ENCODE measurements at places on chromosomes 16 and 17.

GRCh38 chr17:7652388-7653356 lies 1.9 kb downstream of the ATP1B2 start:
- DNase-seq = no peak

DNA sequence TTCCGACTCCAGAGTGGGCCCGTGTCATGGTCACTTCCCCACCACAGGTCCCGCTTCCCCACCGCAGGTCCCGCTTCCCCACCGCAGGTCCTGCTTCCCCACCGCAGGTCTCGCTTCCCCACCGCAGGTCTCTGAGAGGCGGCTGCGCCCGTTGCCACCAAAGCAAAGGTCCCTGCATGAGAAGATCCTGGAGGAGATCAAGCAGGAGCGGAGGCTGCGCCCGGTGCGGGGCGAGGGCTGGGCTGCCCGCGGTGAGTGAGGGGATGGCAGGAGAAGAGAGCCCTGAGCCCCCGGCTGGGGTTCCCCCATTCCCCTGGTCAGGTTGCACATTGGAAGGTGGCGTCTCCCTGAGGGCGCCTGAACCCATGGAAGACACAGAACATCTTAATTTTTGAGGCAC lies 17.4 kb upstream of the TCF25 start:
- no peak for DNase-seq

DNA sequence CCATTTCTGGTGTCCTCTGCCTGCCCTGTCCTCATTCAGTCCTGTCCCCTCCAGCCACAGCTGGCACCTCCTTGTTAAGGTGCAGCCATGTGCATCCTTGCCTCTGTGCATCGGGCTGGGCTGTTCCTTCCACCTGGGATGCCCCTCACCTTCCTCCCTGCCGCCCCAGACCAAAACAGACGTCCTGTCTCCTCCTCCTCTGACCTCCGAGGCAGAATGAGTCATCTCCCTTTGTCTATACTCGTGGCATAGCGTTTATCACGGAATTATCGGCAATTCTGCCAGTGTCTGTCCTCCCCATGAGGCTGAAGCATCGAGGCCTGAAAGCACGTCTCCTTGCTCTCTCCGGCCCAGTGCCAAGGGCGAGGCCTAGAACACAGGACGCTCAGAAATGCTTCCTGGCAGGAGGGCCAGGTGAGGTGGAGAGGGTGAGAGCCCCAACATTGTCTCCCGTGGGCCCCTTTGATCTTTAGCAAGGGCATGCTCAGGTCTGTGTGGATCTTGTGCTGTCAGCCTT lies 4.6 kb downstream of the RAI1 start:
- DNase-seq = no peak

DNA sequence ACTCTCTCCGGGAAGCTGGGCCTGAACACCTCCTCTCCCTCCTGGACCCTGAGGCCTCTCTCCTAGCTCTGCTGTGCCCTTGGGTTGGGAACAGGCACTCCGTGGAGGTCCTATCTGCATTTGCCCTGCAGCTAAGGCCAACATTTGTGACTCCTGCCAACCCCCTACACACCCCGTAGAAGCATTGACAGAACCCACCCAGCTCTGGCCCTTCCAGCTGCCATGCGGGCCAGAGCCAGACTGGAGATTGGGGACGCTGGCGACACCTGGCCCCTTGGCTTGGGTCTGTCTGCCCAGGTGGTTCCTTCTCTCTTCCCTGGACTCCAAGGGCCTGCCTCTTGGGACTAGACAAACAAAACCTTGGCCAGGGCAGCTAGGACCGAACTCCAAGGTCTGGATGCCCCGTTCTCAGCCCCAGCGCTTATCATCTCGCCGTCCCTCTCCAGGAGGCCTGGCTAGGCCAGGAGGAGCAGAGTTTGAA lies 644 bp upstream of the RHBDF2 start:
- DNase-seq = no peak

GRCh38 chr17:38918129-38918913 lies 7.1 kb upstream of the LASP1NB start:
- DNase-seq = no peak

DNA sequence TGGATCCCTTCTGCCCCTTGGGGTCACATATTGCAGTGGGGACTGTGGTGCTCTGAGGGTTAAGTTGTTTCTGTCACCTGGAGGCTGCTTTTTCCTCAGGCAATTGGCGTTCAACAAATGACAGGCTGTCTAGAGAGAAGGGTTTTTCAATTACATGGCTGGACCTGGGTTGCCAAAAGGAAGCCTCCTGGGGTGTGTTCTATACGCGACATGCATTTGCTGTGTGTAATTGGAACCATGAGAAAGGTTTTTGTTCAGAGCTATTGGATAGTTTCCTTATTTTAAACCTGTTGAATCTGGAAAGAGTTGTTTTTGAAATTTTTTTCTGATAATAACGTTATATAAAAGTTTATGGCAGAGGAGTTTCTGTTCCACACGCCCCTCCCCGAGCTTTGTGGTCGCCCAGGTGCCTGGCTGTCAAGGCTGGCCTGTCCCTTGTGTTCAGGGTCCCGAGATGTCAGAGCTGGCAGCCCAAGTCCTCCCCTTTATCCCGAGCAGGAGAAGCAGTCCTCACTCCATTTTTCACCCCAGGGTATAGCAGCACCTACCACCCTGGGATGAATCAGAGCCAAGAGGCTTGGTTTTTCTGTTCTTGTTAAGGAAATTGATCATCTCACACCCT lies 26.1 kb upstream of the ZNF750 start:
- no peak for DNase-seq

- no peak for DNase-seq
These were observed at the start of gene TMEM95 for GRCh38 chr17:7355053-7355452. TSS of gene TMEM95 (plus strand) at chr17:7355156. CDS start at chr17:7355205, 49 bp downstream.

DNA sequence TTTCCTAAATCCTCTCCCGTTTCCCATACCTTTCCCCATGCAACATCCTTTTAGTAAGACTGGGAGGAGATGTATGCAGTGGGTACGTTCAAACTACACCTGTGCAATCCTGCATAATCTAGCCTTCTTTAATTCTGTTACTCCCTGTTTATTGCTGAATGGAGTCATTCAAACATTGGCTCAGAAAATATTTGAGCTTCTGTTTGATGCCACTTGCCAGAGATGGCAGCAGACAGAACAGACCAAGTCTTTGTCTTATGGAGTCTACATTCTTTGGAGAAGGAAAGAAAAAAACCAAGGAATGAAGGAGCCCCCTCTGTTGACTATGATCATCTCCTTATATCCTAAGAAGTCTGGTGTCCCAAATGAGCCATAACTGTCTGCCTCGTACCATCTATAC lies 288.8 kb downstream of the HAPSTR1 start:
- DNase-seq = no peak

DNA sequence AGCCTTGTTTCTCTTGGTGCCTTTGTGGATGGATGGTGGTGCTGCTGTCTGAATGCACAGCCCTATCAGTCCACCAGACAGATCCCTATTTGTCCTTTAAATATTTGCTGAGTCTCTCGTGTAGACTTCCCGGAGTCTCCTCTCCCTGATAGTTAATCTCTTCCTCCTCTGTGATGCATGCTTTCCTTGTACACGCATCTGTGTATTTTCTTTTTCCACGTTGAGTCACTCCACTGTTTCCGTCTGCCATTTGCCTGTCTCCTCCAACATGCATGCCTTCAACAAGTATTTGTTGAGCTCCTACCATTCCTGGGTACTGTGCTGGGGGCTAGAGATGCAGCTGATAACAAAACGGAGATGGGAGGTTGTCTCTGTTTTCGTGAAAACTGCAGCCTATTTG lies 282.6 kb downstream of the HAPSTR1 start:
- DNase-seq = no peak

GRCh38 chr17:77346765-77347164 lies 206.0 kb downstream of the SEC14L1 start:
- DNase-seq = no peak

- peak; percentile 21 for DNase-seq
These were observed 13.5 kb upstream of the DYNLRB2 start for GRCh38 chr16:80527297-80527696.

GRCh38 chr17:62876673-62877405 lies 68.7 kb upstream of the MARCHF10 start:
- no peak for DNase-seq

GRCh38 chr16:55662644-55663031 lies 6.8 kb downstream of the SLC6A2 start:
- DNase-seq = no peak

DNA sequence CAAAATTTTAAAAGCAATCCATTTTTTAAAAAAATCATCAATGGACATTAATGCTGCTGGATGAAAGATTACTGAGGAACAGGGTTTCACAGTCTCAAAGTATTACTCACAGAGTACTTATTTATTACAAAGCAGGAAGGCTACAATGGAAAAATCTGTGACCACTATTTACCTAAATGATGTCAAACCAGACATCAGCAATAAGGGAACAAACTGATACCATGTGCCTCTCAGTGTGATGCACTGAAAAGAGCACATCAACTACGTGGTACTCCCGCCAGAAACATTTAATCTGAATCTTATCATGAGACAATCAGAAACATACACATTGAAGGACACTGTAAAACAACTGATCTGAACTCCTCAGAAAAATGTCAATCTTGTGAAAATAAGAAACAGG lies 124.2 kb downstream of the PARN start:
- no peak for DNase-seq

- DNase-seq = no peak
These were observed 84.1 kb upstream of the DNAJA2 start for GRCh38 chr16:47057630-47057993.

- DNase-seq = no peak
These were observed 541.9 kb upstream of the EEF2KMT start for GRCh38 chr16:5639531-5639930.

- DNase-seq = peak; percentile 54
These were observed 16.2 kb downstream of the ZNF276 start for GRCh38 chr16:89737341-89738071.

DNA sequence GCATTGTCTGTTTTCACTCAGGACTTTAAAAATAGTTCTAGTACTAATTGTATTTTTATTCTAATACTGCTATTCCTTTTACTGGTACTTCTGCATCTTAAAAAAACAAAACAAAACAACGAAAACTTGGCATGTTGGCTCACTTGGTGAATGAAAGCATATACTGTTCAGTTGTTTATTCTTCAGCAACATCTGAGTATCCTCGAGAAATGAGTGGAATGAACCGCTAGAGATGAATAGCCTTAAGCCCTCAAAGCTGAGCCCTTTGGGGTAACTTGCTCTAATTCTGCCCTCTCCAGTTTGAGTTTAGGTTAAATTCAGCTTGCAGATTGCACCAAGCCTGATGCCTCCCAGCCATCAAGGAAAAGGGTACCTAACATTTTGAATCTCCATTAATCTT lies 126.5 kb downstream of the WWOX start:
- DNase-seq = no peak

- DNase-seq = peak; percentile 66
These were observed 4.7 kb upstream of the MMP15 start for GRCh38 chr16:58020628-58021521.

- no peak for DNase-seq
These were observed 6.2 kb downstream of the JPH3 start for GRCh38 chr16:87608400-87608985.

DNA sequence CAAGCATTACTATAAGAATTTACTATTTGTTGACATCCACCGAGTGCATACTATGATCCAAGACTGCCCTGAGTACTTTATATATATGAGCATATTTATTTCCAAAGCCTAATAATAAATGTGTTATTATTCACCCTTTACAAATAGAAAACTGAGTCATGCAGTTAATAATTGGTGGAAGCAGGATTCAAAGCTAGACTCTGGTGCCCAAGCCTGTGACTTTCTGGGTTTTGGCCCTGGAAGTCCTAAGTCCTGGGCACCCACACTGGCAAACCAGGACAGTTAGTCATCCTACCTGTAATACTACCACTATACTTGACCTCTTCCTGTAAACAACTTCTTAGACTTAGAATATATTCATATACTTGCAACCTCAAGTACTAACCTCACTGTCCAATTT lies 257.4 kb upstream of the IRX5 start:
- DNase-seq = no peak

GRCh38 chr17:609232-609810 lies 105.3 kb downstream of the VPS53 start:
- DNase-seq = no peak

DNA sequence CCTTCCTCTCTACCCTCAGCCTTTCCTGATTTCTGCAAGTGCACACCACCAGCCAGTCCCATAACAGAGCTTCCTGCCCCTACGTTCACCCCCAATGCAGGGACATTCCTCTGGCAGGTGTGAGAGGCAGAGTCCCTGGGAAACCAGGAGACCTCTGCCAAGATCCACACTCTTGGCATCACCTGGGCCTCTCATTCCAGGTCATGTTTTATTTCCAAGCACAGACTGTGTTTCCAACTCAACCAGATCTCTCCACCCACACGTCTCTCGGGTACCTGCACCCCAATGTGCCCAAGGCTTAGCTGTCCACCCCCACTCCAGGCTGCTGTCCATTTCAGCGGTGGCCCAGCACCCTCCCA lies 21.0 kb upstream of the PHB1 start:
- no peak for DNase-seq

DNA sequence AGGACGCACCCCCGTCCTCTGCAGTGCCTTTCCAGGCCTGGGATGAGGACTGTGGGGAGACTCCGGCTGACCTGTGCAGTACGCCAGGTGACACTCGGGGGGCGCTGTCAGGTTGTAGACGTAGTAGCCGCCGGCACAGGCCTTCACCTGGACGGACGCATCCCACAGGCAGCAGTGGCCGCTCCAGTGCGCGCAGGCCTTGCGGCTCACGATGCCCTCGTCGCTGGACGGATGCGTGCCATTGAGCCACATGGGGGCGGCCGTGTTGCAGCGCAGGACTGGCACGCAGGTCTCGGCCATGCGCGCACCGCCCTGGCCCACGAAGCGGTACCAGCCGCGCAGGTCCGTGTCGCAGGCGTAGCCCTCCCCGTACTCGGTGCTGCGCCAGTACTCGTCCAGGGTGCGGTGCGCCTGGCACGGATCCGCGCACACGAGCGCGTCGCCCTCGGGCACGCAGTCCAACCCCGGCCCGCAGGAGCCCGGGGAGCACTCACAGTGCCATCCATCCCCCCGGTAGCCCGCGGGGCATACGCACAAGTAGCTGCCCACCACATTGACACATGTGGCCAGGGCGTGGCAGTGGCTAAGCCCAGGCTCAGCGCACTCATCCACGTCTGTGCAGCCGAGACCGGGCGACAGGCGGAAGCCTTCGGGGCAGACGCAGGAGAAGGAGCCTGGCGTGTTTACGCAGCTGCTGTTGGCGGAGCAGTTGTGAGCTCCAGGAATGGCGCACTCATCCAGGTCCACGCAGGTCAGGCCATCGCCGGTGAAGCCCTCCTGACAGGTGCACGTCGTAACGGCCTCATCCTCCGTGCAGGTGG lies 3.9 kb downstream of the UMOD start:
- no peak for DNase-seq

GRCh38 chr17:63837962-63838600 lies 4.4 kb downstream of the SMARCD2 start:
- DNase-seq = no peak

DNA sequence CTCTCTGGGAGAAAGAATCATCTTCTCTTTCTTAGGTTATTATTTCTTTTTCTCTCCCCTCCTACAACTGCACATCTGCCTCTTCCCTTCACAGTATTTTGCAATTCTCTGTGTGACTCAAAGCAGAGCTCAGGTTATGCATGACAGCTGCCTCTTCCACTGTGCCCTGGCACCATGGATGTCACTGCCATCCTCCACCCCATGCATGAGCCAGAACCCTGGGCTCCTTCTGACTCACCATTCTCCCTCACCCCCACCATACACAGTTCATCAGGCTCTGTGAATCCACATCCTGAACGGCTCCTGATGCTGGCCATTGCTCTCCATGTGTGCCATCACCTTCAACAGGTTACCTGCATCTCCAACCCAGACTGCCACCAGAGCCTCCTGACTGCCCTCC lies 23.9 kb downstream of the CA10 start:
- no peak for DNase-seq

- DNase-seq = no peak
These were observed 29.7 kb upstream of the ZC3H18 start for GRCh38 chr16:88540346-88540977.

Measured in CD4-positive, alpha-beta T cell treated with Interleukin-6 at 100 ng/mL for 8 hours (primary cell).